Adrenal gland (tissue), 19 donors: ENCODE measurements at places on chromosomes 4 and X. TPM values are rescaled to one million over a fixed set of nuclear protein-coding genes. Genes with fewer than 3 reads are reported as not detected.

DNA sequence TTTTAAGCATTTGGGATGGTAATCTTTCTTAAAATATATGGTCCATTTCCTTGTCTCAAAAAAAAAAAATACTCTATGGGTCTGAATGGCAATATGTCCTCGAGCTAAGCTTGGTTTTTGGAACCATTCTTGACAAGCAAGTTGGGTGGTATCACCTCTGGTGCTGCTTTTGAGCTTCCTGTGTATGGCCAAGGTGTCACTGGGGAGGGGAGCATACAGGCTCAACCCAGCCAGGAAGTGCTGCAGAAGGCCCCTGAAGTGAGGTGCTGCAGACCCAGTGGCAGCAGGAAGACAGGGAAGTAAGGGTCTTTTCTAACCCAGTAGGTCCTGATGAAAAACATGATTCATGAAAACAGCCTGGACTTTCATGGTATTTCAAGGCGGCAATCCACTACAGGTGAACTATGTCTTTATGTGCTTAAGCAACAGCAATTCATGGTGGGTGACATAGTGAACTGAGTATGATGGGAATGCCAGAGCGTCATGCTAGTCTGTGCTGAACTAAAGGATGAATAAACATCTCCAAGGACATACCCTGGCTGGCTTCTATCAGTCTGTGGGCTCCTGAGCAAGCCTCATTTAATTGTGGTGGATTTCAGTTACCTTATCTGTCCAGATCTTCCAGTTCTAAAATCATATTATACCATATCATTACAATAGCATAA is 15.1 kb downstream of the TRAPPC2 start:
- no peak overlapping the region for H3K4me3 ChIP-seq
- H3K4me1 ChIP-seq = peaks cover 8% of the 10 kb centered on the region
- no peaks in the 10 kb centered on the region for H3K27me3 ChIP-seq

DNA sequence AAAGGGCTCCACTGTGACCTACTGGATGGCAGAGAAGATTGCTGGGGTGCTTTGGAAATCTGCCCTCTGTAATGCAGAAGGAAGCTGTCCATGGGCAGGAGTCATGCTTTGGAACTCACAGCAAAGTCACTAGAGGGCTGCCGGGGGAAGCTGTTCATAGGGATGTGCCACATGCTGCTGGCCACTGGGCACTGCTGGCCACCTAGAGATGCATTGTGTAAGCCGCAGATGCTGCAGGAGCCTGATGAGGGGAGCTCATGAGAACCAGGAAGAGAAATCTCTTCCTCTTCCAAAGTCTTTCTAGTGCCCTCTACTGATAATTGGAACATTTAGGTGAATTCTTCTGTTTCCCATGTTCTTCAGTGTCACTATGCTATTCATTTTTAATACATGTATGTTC is 31.2 kb upstream of the UXT start:
- H3K36me3 ChIP-seq = no peaks in the 10 kb centered on the region
- no peak for DNase-seq
- no peak overlapping the region for H3K4me3 ChIP-seq

GRCh38 chr4:121863799-121864198 is 6.5 kb downstream of the BBS7 start:
- H3K4me3 ChIP-seq = no peak overlapping the region
- no peak for DNase-seq
- no peaks in the 10 kb centered on the region for H3K4me1 ChIP-seq
- H3K36me3 ChIP-seq = no peaks in the 10 kb centered on the region

ADH1B gene
- total RNA-seq = 396 TPM

TSR2 gene
- 50.9 TPM for total RNA-seq

XAGE1A gene
- total RNA-seq = not detected
